ENCODE measurements at places on chromosomes 4 and X.

- DNase-seq: peak; percentile 23
These were observed 88.4 kb downstream of the FRMPD3 start for GRCh38 chrX:107537815-107538214.

DNA sequence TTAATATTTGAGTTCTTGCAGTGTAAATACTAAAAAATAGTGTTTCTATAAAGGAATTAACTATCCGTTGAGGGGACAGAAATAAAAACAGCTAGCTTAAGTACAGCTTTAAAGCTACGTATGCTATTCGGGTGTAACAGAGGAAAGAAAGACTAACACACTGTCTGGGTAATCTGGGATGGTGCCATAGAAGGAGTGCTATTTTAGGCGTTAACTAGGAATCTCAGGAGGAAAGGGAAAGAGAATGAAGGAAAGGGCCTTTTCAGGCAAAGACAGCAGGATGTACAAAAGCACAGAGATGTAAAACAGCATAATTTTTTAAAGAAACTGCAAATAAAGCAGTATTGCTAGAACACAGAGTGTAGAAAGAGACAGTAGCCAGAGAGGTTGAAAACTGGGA lies 161.8 kb downstream of the RAP1GDS1 start:
- no peak for DNase-seq

DNA sequence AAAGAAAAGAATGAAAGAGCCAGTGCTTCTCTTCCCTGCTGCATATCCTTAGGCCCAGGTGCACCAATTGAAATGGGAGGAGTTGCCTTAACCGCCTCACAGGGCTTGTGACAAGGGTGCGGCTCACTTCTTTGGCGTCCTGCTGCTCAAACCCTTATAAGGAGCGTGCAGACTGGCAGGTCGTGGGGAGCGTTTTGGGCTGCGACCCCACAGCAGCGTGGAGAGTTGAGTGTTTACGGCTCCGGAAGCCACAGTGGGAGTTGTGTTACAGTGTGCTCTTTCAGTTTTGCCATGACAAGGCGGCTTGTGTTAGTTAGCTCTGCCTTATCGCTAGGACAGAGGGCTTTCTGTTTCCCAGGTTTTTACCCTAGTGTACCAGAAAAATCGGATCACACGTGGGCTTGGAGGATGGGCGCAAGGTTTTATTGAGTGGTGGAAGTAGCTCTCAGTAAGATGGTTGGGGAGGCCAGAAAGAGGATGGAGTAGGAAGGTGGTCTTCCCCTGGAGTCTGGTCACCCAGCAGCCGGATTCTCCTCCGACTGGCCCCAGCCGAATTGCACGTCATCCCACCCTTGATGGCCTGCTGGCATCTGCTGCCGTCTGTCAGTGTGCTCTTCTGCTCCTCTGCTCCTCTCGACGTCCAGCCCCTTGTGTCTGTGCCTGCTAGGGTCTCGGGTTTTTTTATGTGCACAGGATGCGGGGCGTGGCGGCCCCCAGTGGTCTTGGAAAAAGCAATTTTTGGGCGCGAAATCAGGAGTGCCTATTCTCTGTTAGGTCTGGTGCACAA lies 718.9 kb downstream of the ARAP2 start:
- no peak for DNase-seq

DNA sequence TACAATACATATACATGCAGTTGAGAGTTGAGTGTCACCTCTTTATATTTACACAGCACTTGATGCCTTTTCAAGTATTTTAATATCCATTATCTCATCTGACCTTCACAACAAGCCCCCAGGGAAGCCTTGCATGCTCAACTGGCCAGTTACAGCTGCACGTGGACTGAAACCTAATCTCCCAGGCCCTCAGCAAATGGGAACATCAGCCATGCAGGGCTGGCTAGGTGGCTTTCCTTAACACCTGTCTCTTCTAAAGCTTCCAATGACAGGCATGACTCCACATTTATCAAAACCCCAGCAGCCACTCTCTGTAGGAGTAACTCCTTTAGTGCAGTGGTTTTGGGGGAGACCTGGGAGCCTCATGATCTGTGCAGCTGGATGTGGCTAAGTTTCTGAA lies 56.4 kb downstream of the PHKA2 start:
- no peak for DNase-seq

DNA sequence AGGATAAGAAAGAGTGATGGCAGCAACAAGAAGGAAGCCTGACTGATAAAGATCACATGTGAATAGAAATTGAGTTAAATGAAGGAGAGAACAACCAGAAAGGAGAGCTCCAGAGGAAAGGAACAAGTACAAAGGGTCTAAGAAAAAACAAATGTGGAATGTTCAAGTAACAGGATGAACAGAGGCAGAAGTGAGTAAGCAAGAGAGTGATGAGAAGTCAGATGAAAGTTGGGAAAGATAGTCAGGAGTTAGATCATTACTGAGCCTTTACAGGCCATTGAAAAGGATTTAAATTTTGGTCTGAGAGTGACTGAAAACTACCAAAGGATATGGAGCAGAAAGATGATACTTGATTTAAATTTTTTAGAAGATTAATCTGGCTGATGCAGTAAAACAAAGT lies 38.1 kb downstream of the NFXL1 start:
- no peak for DNase-seq

GRCh38 chr4:40923316-40924095 lies 173.8 kb downstream of the NSUN7 start:
- DNase-seq: no peak

DNA sequence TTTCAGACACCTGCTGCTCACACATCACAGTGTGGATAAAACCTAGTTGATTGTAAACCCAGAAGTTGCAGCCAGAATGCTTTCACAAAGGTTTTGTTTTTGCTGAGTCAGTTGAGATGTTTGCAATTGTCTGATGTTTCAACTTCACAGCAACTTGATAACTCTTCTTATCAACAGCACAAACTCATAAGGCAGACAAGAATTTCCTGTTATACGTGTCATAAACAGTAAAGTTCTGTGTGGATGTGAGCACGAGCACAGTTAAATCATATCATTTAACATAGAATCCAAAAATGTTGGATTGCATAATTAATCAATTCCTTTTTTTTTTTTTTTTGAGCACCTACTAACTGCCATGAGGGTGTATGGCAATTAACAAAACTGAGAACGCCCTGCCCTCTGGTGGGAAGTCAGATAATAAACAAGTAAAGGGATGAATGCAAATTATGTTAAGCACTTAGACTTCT lies 512.2 kb downstream of the PDHA2 start:
- DNase-seq: no peak

- DNase-seq: no peak
These were observed 201.2 kb downstream of the CHIC2 start for GRCh38 chr4:53863158-53863557.

GRCh38 chr4:143026459-143027170 lies 158.1 kb upstream of the USP38 start:
- DNase-seq: no peak

- DNase-seq: peak; percentile 13
These were observed 219.0 kb upstream of the CPEB2 start for GRCh38 chr4:14783011-14783877.

DNA sequence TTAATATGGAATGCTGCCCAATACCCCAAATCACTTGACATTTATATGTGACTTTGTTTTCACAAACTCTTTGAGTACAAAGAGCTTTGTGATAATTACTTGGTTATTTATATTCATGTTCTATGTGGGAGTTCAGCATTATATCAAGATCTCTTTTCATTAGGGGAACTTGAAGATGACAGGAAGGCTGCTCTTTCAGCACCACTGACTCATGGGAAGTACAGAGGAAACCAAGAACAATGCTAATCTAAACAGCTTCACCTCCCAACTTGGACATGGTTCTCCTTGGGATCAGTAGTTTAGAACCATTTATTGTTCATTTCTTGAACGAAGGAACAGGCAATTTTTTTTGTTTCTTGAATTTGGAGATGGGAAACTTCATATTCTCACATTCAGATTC lies 184.0 kb upstream of the AFF2 start:
- DNase-seq: no peak

DNA sequence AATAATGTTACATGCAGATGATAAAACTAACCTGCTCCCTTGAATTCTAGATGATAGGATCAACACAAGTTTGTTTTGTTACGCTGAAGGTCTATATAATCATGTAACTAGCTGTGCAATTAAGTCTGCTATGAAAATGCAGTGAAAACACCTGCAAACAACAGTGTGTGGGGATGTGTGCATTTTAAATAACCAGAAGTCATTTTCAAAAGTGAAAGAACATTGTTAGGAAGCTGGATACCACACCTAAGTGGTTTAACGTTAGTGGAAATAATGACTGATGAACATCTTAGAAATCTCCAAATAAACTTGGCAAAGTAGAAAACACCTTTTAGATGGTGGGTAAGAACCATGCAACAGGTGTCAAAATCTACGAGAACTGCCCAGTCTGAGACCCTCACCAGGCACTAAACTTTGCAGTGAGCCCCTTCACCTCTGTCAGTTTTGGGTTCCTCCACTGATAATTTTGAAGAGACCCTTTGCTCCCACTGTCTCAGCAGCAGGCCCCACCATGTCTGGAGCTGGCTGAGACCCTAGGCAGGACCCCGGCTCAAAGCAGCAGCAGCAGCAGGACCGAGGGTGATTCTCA lies 36.6 kb downstream of the CHST7 start:
- no peak for DNase-seq
